ENCODE measurements at places on chromosomes 7 and 10.
A peak's percentile ranks its signal among the peaks of the same experiment; 100 is the strongest.

GRCh38 chr7:116075351-116076145, 45.0 kb upstream of the TFEC start:
- no peak for DNase-seq

GRCh38 chr7:155237297-155237696, 60.4 kb upstream of the INSIG1 start:
- no peak for DNase-seq

DNA sequence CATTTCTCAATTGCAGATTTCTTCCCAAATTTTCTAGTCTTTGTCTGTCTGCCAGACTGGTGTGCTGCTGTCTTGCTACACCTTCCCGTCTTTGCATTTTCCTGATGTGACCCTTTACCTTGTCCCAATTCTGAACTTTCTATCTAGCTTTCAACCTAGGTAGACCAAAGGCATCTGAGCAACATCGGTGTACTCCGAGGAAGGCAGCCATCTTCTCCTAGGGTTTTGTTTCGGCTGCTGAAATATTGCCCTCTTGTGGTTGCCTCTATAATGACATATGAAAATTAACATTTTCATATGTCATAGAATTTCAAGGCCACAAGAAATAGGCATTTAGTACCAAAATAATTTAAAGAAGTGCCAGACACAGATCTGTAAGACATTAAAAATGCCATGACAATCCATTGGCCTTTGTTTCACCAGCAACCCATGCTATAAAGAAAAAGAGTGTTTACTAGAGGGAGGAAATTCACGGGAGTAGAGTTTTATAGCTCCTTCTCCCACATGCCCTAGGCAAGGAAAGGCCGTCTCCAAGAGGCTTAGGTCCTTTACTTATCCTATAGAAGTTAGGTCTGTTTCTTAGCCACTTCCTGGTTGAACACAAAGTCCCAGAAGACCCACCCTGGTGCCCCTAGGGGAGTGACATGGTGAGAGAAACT, 23.4 kb downstream of the OR9A2 start:
- peak; percentile 54 for DNase-seq

GRCh38 chr7:129013048-129013724, 41.7 kb downstream of the TNPO3 start:
- DNase-seq: no peak

DNA sequence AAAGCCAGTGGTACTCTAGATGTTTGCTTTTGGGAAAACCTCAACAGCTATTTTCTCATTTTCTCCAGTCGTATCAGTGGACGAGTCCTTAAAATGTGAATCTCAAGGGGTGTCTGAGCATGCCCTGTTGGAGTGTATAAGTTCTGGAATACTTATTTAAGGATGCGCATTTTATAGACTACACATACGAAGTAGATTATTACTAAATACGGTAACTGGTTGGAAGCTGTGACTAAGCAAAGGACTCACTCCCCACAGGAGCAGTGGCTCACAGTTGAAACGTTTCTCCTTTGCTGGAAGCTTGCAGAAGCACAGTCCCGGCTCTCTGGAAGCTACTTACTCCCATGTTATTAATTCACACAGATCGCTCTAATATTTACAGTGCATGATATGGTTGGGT, 90.8 kb upstream of the DNAJB6 start:
- no peak for DNase-seq

DNA sequence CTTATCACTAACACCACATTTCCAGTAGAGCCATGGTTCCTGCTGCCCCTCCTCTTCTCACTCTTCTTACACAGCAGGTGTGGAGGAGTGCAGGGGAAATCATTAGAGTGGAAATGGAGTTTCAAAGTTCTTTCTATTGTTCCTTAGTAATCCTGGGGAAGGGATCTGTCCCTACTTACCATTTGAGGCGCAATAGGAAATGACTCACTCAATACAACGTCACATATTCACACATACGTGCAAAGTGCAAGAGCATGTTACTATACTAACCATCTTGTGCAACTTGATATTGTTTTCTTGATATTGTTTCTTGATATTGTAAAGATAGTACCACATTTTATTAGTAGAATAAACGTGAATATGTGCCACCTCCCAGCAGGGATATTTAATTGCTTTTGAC, 1010.2 kb downstream of the DNAJB9 start:
- DNase-seq: no peak

- no peak for DNase-seq
Measured at GRCh38 chr7:99365318-99366141, 9.0 kb upstream of the ARPC1B start.

GRCh38 chr7:112049555-112050249, 156.5 kb downstream of the DOCK4 start:
- DNase-seq: no peak

DNA sequence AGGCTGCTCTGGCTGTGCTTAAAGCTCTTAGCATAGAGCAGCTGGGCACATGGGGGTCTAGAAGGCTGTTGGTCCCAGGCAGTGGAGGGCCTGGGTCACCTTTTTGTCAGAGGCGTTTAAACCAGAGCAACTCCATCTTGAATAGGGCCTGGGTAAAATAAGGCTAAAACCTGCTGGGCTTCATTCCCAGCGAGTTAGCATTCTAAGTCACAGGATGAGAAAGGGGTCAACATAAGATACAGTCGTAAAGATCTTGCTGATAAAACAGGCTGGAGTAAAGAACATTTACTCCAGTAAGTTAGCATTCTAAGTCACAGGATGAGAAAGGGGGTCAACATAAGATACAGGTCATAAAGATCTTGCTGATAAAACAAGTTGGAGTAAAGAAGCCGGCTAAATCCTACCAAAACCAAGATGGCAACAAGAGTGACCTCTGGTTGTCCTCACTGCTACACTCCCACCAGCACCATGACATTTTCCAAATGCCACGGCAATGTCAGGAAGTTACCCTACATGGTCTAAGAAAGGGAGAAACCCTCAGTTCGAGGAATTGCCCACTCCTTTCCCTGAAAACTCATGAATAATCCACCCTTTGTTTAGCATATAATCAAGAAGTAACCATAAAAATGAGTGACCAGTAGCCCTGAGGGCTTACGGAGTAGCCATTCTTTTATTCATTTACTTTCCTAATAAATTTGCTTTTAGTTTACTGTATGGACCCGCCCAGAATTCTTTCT, 96.8 kb upstream of the PCBD1 start:
- DNase-seq: peak; percentile 24

DNA sequence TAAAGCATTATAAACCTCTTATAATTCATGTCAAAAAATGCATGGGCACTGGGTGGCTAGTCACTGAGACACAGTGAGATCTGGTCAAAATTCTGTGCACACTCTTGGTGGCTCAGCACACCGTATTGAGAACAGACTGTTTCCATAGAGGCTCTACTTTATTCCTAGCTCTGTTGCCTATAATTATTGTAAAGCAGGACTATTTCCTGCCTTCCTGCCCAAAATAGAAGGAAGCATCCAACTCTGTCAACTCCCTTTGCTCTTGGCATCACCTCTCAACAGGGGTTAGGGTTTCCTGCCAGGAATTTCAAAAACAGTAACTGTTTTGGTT, 45.1 kb downstream of the PTN start:
- no peak for DNase-seq
